ENCODE measurements at places on chromosomes 3 and 15.

DNA sequence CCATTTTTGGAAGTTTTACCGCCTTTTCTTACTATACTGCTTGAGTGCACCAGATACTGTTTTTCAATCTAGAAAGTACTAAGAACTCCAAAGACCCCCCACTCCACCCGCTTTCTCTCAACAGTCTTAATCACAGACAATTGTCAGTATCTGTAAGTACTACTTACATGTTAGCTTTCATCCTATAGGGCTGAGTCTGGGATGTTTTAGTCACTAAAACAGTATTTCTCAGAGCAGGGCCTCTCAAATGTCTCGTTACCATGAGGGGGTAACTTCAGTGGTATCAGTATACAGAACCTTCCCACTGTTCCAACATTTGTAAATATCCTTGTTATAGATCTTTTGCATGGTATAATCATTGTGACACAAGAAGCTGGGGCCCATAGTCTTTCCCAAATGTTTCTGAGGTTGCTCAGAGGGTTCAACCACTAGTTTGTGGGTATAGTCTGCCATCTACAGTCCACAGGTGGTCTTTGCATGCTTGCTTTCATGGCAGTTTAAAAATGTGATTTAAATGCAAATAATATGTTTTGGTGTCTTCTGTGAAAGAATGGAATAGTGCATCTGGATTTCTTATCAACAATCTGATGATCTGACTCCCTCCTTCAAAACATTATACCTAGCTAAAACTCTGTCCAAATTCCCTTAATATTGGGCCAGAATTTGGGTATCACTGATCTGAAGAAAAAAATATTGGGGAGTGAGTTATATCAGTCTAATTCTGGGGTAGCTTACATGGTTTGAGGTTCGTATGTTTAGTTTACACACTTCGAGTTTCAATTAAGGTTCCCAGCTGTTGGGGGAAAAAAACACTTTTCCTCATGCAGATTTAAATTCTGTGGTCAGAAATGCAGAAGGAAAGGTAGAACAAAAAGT is 18.0 kb upstream of the DNAJC13 start:
- DNase-seq: peak; percentile 79

- no peak for DNase-seq
Measured at GRCh38 chr15:62599791-62600777, 435.0 kb upstream of the C2CD4B start.

DNA sequence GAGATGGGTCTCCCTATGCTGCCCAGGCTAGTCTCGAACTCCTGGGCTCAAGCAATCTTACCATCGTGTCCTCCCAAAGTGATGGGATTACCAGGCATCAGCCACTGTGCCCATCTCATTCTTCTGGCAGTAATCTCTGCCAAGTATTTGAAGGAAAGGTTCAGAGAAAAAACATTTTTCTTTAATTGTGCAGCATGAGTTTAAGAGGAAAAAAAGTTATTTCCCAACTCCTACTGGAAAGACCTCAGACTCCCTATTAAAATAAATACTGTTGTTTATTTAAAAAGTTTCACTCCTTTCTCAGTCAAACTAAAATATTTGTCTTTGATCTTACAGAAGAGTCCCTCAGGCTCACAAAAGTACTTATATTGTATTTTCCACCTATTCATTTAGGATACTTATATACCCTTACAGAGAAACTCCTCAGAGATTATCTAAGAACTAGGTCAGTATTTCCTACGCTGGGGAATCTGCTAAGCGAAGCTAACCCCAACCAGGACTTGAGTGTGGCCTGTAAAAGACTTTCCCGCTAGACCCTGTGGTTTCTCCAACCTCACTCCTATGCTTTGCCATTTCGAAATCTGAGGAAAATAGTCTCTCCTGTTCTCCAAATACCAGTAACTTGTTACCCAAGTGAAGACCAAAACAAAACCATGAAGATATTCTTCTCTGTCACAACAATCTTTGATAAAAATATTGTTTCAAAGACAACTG is 28.7 kb downstream of the WWTR1 start:
- no peak for DNase-seq

DNA sequence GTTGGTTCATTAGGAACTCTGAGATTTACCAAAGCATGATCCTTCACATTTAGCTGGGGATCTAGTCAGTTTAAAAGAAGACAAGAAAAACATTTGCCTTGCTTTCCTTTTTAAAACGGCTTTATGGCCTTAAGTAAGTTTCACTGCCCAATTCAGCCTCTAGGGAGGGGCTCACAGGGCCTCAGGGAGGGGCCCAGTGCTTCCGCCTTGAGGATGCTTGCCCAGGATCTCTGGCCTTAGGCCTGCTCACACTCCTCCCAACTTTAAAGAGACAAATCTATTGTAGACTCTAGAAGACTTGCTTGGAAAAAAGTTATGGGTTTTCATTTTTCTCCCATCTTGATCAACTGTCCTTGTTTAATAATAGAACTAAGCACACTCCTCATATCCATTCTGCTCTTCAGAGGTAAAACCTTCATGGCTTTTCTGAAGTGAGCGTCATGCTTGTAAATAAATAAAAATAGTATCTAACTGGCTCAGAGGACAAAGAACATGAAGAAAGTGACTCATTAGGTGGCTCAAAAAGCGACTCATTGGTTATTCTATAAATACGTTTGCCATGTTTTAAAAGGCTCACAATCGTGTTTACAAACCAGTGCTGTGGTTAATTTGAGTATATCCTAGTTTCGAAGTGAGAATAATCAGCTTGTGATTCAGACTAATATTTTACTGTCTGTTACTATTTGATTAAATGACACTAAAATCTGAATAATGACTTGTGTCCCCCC is 13.7 kb downstream of the PDHB start:
- peak; percentile 56 for DNase-seq

- no peak for DNase-seq
Measured at GRCh38 chr15:75168374-75168773, 33.3 kb upstream of the C15orf39 start.

DNA sequence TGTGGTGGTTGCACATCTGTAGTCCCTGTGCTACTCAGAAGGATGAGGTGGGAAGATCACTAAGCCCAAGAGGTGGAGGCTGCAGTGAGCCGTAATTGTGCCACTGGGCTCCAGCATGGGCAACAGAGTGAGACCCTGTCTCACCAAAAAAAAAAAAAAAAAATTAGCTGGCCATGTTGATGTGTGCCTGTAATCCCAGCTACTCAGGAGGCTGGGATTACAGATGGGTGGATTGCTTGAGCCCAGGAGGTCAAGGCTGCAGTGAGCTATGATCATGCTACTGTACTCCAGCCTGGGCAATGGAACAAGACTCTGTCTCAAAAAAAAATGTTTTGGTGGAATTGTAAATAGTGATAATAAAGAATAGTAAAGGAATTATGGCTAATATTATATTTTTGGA is 9.9 kb downstream of the ATRIP start:
- DNase-seq: no peak

GRCh38 chr3:38264353-38264771 is 1.2 kb upstream of the SLC22A13 start:
- peak; percentile 3 for DNase-seq

GRCh38 chr3:104746056-104746455 is 620.7 kb upstream of the ALCAM start:
- DNase-seq: peak; percentile 3

DNA sequence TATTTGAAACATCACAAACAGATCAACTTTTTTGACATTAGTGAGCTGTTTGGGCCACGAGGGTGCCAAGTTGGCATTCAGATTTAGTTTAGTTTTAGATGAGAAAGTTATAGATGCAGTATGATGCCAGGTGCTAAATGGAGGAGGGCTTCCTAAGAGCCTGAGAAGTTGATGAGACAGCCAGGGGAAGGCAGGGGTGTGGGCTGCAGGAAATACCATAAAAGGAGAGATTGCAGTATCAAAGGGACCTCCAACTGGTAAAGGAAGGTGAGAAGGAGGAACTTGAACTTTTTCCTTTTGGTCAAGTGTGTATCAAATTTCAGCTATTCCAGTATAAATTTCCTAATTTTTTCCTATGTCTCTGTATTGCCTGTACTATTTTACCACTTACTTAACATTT is 2.0 kb upstream of the TNIK start:
- no peak for DNase-seq

DNA sequence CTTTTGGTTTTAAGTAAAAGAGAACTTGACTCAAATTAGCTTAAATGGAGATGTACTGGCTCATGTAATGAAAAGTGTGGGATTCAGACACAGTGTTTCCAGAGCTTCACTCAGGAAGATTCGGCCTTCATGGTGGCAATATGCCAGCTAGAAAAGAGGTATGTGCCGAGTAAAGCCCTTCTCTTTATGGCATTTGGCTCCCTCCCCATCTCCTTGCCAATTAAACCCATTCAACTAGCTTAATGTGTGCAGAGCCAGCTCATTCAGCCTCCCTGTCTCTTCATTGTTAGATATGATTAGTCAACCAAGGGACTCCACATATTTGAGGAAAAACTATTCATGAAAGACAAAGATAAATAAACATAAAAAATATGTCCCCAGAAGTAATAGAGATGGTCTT is 15.0 kb upstream of the TRANK1 start:
- DNase-seq: no peak

GRCh38 chr3:127206611-127207516 is 13.9 kb downstream of the PRR23E start:
- DNase-seq: peak; percentile 3

GRCh38 chr3:50121072-50122032 is 32.6 kb downstream of the RBM5 start:
- peak; percentile 92 for DNase-seq

DNA sequence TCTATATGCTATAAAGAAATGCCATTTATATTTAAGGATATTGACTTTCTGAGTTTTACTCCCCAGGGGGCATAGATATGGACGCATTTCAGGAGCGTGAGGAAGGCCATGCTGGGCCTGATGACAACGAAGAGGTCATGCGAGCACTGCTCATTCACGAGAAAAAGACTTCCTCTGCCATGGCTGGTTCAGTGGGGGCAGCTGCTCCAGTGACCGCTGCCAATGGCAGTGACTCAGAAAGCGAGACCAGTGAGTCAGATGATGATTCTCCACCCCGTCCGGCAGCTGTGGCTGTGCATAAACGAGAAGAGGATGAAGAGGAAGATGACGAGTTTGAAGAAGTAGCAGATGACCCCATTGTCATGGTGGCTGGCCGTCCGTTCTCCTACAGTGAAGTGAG is 38.4 kb downstream of the GTF2E1 start:
- DNase-seq: peak; percentile 54

- DNase-seq: no peak
Measured at GRCh38 chr3:93989241-93989640, 9.3 kb downstream of the ARL13B start.

- DNase-seq: no peak
Measured at GRCh38 chr3:144426967-144427366, 455.3 kb downstream of the DIPK2A start.
